Left ventricle myocardium inferior (tissue), 1 donor: ENCODE measurements at places on chromosomes 5 and 9. TPM values are rescaled to one million over a fixed set of nuclear protein-coding genes. Genes with fewer than 3 reads are reported as not detected.

The TLR4 gene
- 14.2 TPM for total RNA-seq

The FBXW2 gene
- total RNA-seq = 41.3 TPM

The LCN15 gene
- total RNA-seq = 0.41 TPM

The NEUROG1 gene
- total RNA-seq = not detected

The MYOZ3 gene
- total RNA-seq = 6.2 TPM

- DNase-seq = no peak
Observed at GRCh38 chr5:73067213-73067612, 53.2 kb upstream of the TMEM171 start.

DNA sequence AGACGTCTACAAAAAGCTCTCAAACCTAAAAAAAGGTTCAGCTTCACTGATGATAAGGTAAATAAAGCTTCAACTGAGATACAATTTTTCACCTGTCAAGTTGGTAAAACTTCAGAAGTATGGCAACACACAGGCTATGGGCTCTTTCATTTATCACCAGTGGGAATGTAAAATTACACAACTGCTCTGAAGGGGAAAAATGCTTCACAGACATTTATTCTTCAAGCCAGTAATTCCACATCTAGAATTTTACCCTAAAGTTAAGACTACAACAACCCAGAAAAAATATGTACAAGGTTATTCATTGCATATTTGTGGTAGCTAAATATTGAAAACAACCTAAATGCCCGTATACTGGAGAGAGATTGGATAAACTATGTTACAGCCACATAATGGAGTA lies 48.1 kb upstream of the NREP start:
- DNase-seq = no peak

GRCh38 chr5:140023611-140024191 lies 19.4 kb downstream of the NRG2 start:
- DNase-seq = no peak

DNA sequence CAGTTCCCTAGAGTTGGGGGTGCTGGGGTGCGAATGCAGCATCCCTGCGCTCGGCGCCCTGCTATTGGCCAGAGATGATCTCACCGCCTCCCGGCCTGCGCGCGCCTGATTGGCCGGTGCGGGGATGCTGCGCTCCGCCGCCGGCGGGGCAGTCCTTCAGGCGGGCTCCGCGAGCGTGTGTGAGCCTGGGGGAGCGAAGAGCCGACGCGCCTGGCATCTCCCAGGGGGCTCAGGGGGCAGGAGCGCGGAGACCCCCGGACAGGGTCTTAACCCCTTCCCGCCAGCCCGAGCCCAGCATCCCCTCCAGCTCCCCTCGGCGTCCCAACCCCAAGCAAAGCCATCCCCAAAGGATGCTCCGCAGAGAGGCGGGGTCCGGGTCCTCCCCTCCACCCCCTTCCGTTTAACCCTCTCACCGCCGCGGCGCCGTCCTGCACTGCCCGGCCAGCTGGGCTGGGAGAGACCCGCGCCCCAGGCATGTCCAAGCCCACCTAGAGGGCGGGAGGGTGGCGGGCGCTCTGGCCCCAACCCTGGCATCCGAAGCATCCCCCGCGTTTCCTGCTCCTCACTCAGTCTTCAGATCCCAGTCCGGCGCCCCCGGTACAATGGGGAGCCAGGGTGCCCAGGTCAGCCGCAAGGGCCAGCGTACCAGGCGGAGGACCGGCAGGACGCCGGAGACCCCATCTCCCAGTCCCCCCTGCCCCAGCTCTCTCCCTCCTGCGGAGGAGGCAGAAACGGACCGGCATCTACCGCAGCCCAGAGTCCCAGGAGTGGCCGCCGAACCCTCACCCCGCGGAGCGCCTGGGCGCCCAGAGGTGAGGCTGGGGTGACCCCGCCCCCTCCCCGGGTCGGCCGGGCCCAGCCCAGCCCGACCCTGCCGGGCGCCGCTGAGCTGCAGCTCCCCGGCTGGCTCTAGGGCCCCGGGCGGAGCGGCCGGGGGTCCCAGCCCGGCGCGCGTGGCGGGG lies 19.3 kb upstream of the TOR2A start:
- DNase-seq = no peak

GRCh38 chr5:192691-192969 lies 1.3 kb downstream of the LRRC14B start:
- DNase-seq = no peak

- DNase-seq = no peak
Observed at GRCh38 chr5:141866096-141866495, 12.1 kb downstream of the PCDH1 start.

DNA sequence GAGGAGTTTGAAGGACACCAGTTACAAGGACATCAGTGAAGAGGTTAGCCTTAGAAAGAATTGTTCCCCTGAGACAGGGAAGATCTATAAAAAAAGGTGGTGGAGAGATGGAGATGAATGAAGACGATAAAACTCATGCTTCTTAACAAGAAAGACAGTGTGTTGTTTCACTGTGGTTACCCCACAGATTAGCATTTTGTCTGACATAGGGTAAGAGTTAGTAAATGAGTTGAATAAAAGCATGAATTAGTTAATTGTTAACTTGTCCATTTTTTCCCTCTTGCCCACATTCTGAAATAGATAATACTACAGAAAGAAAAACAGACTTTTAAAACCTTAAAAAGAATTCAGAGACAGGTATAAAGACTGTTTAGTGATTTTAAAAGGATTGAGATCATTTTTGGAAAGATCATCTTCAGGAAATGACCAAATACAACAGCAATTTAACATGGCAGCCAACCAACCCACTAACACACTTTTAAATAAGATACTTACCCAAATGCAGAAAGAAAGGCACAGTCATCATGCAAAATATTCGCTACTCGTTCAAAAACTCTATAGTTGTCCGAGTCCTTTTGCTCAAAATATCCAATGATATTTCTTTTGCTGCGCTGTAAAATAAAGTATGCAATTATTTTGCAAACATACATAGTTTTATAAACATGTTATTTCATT lies 78.5 kb downstream of the ERP44 start:
- no peak for DNase-seq
